Panc1 (cell line): ENCODE measurements at places on chromosomes 2 and 18. TPM values are rescaled to one million over a fixed set of nuclear protein-coding genes. Genes with fewer than 3 reads are reported as not detected.

MERTK gene
- 14.5 TPM for total RNA-seq

GAL3ST2 gene
- total RNA-seq, result 1.6 TPM

MAP3K20 gene
- total RNA-seq, result 121 TPM

ASIC4 gene
- 0.21 TPM for total RNA-seq

DUSP19 gene
- 1.3 TPM for total RNA-seq

MC4R gene
- total RNA-seq, result not detected

CFAP53 gene
- 0.23 TPM for total RNA-seq

FHL2 gene
- total RNA-seq, result 378 TPM

CARF gene
- total RNA-seq, result 8.0 TPM

TUBA3E gene
- total RNA-seq, result not detected

CRYBA2 gene
- total RNA-seq, result not detected

NMUR1 gene
- 0.28 TPM for total RNA-seq

CNGA3 gene
- total RNA-seq, result not detected

L3MBTL4 gene
- 0.87 TPM for total RNA-seq

MOGAT1 gene
- total RNA-seq, result not detected

GDF7 gene
- total RNA-seq, result not detected

GALNT13 gene
- not detected for total RNA-seq

AFG3L2 gene
- total RNA-seq, result 58.0 TPM
